Endothelial cell (in vitro differentiated cells): ENCODE measurements at places on chromosomes 3 and 15.

DNA sequence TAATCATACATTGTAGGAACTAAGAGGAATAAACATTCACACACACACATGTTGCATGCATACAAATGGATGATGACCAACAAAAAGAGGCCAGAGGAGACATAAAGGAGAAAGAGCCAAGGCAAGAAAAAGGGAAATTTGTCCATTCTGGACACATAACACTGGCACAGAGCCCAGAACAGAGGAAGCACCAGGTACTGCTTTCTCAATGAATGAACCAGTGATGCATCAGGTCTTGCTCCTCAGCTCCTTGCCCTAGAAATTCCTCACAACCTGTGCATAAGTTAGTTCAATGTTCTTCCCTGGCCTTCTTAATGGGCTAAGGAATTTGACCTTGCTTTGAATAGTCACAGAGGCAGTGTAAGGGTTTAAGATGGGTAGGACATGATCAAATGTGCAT lies 270.3 kb downstream of the ERC2 start:
- no peak for DNase-seq

DNA sequence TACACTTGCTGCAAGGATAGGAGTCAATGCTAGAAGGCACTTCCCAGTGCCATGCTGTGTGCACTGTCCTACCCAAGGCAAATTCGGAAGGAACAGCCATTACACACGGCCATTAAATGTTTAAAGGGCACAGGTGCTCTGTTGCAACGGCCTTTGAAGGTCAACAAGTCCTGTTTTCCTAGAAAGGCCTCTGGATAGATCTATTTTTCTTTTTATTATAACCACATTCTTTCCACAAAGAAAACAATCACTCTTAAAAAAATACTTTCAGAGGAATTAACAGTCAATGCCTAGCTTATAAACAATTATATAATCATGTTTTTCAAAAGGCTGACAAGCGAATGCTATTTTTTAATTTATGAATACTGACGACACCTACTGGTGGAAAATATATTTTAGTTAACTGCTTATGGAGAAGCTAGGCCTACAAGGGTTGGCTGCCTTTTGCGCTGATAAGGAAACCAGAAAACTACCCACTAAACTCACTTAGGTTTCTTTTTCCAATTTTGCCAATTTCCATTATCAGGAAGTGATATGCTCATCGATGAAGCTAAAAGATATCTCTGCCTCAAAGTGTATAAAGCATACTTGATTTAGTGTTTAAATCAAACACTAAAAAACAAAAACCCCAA lies 2.4 kb downstream of the ARHGEF3 start:
- no peak for DNase-seq

- DNase-seq = no peak
Measured at GRCh38 chr3:55709411-55710012, 222.4 kb upstream of the WNT5A start.

- no peak for DNase-seq
Measured at GRCh38 chr3:120100711-120101110, 6.5 kb upstream of the GSK3B start.

DNA sequence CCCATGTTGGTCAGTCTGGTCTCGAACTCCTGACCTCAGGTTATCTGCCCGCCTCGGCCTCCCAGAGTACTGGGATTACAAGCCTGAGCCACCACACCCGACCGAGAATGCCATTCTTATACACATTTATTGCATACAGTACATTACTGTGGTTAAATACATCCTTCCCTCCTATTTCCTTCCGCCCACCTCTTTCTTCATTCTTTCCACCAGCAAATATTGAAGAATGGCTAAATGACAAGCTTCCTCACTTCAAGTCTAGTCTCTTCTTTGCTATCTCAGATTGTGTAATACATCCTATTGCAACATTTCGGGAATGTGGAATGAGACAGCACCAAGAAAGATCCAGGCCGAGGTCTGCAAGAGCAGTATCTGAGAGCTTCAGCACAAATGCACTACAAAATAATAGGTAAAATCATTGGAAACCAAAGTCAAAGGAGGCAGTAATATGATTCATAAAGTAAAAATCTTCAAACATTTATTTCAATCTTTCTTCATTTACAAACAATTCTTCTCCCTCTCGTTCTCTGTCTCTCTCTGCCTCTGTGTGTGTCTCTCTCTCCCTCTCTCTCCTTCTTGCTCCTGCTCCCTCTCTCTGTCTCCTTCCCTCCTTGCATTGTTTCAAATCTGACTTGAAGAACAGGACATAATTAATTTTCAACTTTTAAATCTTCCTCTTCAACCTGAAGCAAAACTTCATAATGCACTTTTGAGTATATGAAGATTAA lies 94.7 kb upstream of the TGFBR2 start:
- DNase-seq = no peak

- DNase-seq = no peak
Measured at GRCh38 chr3:16307832-16308531, 43.0 kb downstream of the OXNAD1 start.

GRCh38 chr3:178205740-178206139 lies 330.5 kb upstream of the KCNMB2 start:
- DNase-seq = no peak

DNA sequence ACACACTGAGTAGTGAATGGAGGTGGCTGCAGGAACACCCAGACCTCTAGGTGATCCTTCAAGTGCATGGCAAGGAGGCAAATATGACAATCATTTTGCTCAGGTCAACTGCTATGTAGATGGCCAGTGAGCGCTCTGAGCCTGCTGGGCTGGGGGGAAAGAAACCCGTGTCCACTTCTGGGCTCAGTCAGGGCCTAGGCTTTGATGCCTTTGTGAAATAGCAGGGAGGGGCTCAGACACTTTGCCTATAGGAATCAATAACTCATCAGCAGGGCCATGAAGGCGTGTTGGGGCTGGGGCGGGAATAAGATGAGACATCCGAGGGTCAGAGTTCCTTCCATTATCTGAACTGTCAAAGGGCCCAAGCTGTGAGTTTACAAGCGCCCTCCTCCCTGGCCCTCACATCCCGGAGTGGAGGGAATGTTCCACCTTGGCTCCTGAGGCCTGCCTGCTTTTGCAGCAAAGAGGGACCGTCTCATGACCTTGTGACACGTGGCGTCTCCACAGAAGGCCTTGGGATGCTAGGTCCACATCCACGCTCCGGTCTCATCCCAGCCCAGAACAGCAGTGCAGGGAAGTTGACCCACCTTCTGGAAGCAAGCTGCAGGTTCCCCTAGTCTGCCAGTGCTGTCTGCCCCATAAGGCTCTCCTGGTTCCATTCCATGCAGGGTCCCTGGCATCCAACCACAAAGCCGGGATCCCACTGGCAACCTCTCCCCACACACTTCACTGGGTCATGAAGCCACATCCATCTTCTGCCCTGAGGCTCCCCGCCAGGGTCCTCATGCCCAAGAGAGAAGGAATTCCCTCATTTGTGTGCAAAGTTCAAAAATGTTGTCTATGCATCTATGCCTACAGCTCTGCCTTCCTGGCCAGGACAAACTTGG lies 78.4 kb downstream of the CHSY1 start:
- no peak for DNase-seq

GRCh38 chr3:58539626-58540025 lies 2.6 kb upstream of the ACOX2 start:
- no peak for DNase-seq

DNA sequence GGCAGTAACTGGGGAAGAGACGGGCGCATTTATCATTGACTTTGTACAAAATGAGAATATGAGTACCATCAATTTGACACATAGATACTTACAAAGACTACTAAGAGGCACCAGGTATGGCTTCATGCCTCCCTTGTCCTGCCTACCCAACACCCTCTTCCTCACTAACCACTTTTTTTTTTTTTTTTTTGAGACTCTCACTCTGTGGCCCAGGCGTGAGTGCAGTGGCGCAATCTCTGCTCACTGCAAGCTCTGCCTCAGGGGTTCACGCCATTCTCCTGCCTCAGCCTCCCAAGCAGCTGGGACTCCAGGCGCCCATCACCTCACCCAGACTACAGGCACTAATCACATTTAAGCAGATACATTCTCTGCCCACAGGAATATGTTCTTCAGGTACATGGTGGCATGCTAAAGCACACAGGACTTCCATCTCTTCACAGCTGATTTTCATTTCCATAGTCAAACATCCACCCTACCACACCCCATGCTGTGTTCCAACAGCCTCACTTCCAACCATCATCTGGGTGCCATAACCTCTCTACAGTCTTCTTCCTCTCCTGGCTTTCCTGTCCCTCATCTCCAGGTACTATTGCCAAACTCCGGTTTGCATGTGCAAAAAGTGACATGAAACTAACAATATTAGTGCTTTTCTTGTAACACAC lies 41.7 kb downstream of the RAB27A start:
- DNase-seq = no peak

- no peak for DNase-seq
Measured at GRCh38 chr3:62662677-62663076, 212.5 kb downstream of the CADPS start.

DNA sequence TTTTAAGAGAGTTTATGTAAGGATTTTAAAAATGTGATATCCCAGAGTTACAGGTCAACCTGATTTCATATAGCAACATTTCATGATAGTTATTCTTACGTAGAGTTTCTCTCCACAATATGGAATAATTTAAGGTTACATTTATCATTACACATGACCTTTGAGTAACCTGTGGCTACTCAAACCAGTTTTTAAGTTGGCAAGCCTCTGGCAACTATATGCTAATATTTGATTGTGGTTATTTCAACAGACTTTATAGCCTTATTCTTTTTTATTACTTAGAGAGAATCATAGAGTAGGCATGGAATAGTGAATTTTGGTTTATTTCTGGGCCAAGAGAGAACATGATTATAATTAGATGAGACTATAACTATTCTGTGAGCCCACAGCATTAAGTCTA lies 504.9 kb downstream of the NLGN1 start:
- no peak for DNase-seq

- DNase-seq = peak; percentile 41
Measured at GRCh38 chr3:35639254-35640186, at the start of gene ARPP21. Gene ARPP21, plus strand, starts transcription at chr3:35639525. Its CDS starts 42,227 bp downstream, at chr3:35681752.

DNA sequence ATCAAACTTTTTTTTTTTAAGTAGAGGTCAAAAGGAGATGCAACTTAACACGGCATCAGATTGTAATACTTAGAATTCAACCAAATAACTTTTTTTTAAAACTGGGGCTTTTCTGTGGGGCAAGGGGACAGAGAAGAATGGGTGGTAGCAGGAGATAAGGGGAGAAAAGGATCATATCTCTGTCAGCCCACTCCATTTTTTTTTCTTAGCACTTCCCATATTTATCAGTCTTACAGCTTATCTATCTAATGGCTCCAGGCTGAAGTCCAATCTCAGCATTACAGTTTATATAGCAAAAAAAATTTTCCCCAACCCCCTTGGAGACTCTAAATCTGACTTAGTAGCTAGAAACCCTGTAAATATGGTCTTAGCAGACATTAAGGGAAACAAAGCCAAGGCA lies 69.3 kb downstream of the PIK3R4 start:
- no peak for DNase-seq

GRCh38 chr3:154642145-154642544 lies 212.2 kb upstream of the GPR149 start:
- no peak for DNase-seq

DNA sequence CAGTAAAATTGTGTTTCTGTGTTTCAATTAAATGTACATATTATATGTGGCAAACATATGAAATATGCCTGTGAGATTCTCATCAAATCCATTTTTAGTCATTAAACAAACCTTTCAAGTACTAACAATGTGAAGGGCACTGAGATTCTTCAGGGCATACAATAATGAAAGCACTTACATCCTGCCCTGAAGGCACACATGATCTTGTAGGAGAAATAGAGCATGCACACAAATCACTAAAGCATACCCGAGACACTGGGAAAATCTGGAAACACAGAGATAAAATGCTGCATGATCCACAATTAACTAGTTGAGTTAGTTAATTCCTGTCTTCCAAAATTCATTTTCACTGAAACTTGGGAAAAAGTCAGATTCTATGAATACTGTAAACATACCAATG lies 810.5 kb upstream of the NECTIN3 start:
- no peak for DNase-seq

GRCh38 chr3:187737368-187738070 lies 7.7 kb downstream of the BCL6 start:
- peak; percentile 74 for DNase-seq

DNA sequence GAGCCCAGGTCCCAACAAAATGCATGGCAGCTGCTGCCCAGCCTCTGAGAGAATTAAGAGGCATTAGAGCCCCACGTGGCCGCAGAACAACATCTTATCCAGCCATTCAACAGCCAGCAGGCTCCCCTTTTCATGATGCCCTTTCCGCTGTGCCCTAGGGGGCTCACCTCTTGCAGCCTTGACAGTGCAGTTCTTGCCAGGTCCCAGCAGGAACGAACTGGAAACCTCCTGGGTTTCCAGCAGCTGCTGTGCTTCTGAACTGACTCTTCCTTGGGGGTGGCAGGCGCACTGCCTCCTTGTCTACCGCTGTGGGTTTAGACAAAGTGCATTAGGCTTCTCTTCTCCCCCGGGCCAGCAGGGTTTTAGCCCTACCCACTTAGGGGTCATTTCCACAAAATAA lies 85.2 kb downstream of the FAM174B start:
- DNase-seq = no peak

- no peak for DNase-seq
Measured at GRCh38 chr3:37694284-37694675, 167.4 kb upstream of the CTDSPL start.

DNA sequence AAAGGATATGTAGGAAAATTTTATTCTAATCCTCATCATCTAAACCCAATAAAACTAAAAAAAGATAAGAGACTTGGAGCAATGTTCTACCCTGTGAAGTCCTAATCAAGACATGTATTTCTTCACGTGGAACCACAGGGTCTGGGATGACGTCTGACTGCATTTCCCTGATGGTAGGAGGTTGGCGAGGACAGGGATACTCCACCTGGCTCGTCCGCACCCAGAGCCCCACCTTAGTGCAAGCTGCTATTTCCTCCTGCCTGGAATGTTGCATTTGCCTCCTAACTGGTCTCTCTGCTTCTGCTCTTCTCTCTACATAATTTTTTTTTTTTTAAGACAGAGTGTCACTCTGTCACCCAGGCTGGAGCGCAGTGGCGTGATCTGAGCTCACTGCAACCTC lies 57.7 kb upstream of the RASGRP1 start:
- no peak for DNase-seq

GRCh38 chr3:126780666-126781065 lies 76.6 kb downstream of the CHCHD6 start:
- DNase-seq = no peak

DNA sequence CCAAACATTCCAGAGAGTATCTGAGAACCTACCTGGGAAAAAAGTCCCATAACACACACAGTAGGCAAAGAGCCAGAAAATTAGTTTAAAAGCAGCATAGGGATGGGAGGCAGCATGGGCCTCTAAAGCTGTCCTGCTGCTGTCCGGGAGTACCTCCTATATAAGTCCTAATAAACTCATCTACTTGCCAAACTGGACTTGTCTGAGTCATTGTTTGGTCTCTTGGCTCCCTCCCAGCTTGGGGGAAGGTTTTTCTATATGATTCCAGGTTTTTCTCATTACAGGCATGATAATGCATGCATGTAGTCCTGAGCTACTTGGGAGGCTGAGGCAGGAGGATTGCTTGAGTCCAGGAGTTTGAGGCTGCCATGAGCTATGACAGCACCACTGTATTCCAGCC lies 17.5 kb upstream of the HACD2 start:
- DNase-seq = no peak

DNA sequence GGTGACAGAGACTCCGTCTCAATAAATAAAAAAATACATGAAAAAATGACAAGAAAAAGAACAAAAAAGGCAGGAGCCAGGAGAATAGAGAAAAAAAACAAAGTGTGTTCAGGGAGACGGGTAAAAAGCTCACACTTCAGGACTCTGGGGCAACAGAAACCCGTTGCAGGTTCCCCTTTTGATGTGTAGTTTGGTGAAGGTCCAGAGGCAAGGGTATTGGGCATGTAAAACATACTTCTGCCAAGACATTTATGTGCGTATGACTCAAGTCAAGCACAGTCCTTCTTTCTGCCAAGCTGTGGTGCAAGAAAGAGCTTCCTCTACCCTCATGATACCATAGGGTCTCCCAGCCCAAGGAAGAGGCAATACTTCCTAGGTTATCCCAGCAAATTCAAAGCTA lies 33.4 kb upstream of the STRIT1 start:
- no peak for DNase-seq
